K562 (cell line): ENCODE measurements at places on chromosomes 3 and 15.
A peak's percentile ranks its signal among the peaks of the same experiment; 100 is the strongest.

DNA sequence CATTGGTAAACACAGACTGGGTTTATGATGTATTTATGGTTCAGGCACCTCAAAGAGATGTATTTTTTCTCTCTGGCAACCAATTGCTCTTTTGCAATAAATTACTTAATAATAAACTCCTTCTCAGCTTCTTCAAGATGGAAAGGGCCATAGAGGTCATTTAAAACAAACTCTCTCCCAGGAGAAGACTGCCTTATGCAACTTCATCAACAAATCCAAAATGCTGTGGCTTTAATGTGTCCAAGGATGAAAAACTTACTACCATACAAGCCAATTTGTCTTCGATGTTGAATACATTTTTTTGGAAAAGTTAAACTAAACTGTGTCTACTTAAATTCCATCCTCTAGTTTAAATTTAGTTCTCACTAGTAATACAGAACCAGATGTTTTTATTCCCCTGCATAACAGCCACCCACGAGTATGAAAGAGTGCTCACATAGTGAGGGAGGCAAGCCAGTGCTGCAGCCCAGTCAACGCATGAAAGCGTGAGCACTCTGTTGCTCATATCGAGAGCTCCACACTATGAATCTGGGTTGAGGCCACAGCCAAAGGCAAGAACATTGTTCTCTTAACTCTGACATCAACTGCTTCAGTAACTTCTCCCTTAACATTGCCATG is 761.3 kb upstream of the GRM7 start:
- DNase-seq, result no peak

DNA sequence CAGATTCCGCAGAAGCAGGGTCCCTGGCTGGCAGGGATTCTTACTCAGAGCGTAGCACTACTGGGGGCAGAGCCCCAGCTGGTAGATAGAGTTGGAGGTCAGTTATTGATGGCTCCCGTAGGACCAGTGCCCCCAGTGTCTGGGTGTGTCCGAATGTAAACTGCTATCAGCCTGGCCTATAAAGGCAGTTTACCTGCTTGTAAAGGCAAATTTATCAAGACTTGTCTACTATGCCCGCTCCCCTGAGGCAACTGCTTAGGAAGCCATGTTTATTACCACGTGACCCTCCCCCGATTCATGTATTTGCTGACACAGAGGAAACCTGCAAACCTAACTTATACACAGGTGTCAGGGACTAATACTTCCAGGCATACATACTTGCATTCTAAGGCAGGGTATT is 607 bp upstream of the PPP1R14D start:
- DNase-seq, result no peak

DNA sequence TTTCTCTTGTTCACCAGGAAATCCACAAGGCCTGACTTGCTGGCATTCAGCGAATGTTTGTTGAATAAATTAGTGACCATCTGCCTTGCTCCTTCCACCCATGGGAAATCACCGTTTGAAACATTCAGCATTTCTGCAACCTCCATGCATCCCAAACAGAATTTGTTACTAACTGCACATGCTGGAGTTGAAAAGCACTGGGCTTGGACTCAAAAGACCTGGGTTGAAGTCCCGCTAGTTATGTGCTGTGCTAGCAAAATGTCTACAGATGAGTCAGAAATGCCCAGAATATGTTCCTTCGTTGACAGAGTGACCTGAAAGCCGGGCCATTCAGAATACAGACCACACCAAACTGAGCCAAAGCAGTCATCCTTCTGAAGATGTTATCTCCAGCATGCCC is 144.6 kb downstream of the ALDH1A2 start:
- DNase-seq, result no peak

DNA sequence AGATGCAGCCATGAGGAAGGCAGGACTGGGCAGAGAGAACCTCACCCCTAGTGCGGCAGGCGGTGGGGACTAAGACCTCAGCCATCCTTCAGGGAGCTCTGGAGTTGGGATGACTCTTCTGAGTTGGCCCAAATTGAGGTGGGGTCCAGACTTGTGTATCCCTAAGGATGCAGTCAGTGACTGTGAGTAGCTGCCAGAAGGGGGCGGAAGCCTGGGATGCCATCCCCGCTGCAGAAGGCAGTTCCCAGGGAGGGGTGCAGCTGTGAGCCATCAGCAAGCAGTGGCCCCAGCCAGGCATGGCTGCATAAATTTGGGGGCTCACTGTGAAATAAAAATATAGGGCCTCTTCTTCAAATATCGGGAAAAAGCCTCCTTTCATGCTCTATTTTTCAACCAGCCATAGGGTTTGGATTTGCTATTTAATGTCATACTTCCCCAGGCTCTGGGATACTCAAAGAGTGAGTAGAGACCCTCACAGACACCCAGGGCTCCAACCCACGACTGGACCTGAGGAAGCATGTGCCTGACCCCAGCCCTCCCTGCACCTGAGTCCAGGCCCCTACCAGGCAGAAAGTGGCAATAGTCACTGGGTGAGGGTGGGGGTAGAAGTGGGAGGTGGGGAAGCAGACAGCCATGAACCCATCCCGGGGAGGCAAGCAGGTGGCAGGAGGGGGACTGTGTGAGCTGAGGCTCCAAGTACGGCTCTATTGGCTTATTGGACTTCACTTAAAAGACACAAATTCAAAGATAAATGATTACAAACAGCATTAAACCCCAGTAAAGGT is 30.5 kb downstream of the GRK7 start:
- no peak for DNase-seq

GRCh38 chr3:126746395-126747177 is 42.5 kb downstream of the CHCHD6 start:
- DNase-seq, result peak; percentile 42

DNA sequence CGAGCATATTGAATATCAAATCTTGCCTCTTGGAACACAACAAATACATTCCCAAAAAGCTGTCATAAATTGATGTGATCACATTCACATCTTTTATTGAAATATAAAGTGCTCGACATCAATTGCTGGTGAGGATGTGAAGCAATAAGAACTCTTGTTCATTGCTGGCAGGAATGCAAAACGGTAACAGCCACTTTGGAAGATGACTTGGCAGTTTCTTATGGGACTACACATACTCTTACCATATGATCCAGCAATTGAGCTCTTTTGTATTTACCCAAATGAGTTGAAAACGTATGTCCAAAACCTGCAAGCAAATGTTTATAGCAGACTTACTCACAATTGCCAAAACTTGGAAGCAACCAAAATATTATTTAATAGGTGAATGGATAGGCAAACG is 234.9 kb downstream of the CACNA2D3 start:
- no peak for DNase-seq

GRCh38 chr3:54660714-54661132 is 267.1 kb downstream of the LRTM1 start:
- DNase-seq, result no peak

DNA sequence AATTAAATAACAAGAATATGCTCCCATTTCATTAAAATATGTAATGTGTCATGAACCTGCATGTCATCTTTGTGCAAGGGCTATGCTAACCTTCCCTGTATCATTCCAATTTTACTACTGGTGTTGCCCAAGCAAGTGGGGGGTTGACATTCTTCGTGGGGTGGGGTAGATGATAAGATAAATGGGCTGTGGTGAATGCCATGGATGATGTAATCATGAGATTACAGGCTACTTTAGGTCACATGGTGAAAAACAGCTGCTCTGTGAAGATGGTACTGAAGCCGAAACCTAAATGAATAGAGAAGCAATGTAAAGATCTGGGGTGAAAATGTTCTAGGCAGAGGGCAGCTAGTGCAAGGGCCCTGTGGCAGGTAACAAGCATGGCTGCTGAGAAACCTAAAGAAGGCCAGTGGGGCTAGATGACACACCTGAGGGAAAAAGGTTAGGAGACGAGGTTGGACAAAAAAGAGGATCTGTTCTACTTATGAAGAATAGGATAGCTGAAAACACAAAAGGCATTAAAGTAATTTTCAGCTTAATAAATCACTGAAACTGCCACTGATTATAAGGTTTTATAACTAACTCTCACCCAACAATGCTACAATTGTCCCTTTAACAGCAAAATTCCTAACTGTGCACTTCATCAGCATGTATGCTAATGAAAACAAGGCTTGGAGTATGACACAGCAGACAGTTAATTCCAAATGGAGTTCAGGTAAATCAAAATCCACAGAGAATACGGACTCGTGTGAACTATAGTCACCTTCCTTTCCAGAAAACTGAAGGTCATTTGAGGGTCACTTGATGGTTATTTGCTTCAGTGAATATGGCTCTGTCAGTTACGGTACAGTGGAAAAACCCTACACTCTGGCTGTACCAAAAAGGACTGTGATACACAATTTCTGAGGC is 35.0 kb downstream of the MTMR10 start:
- no peak for DNase-seq

DNA sequence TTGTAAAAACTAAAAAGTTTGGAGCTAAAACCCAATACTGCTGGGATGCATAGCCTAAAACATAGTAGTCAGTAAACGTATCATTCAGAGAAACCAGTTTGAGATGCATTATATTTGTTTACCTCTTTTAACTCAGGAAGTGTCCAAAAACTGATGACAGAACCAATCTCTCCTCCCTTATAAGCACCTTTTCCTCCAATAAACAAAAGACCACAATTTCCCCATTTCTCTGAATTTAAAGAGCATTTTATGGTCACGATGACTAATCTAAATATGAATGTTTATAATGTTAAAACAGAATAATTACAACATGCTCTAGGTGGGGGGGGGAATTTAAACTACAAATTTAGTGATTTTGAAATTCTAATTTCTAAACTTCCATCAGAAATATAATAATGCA is 58.5 kb downstream of the CEP63 start:
- DNase-seq, result no peak

GRCh38 chr3:141269961-141270360 is 38.3 kb downstream of the PXYLP1 start:
- no peak for DNase-seq

GRCh38 chr15:99127773-99128172 is 22.9 kb downstream of the SYNM start:
- no peak for DNase-seq

GRCh38 chr3:141851411-141851810 is 25.0 kb upstream of the ATP1B3 start:
- no peak for DNase-seq

DNA sequence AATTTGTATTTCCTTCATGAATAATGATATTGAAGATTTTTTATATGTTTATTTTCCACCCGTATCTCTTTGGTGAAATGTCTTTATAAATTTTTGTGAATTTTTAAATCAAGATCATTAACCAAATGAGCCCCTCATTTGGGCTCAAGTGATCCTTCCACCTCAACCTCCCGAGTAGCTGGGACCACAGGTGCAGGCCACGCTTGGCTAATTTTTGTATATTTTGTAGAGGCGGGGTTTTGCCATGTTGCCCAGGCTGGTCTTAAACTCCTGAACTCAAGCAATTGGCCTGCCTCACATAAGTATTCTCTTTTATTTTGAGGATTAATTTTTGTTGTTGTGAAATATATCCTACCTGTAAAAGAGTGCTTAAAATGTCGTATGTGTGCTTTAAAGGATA is 4.9 kb downstream of the BBS4 start:
- no peak for DNase-seq

DNA sequence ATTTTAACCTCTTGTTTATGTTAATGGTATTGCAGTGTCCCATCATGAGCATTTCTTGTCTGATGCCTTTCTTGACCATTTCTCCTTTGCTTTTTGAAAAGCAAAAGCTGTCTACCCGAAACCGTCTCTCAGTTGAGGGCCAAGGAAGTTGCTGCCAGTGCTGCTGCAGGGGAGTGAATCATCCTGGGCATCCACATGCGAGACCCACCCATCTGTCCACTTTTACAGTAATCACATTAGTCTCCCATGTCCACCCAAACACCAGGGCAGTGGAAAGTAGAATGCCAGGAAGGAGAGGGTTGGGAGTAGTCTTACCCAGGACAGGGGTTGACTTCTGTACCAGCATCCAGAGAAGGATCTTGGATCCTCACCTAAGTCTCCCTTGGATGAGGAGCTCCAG is 48.6 kb upstream of the TEX264 start:
- no peak for DNase-seq

- peak; percentile 58 for DNase-seq
Observed at GRCh38 chr3:13277860-13278531, 142.1 kb downstream of the NUP210 start.

DNA sequence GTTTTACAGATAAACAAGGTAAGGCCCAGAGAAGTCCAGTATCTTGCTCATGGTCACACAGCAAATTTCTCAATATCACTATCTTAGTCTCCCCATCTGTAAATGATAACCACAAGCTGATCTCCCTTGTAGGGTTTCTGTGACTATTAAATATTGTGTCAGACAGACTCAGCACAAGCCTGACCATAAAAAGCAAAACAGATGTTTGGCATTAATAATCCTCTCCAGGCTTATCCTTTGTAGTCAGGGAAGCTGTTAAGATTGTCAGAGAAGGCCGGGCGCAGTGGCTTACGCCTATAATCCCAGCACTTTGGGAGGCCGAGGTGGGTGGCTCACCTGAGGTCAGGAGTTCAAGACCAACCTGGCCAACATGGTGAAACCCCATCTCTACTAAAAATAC is 173.2 kb upstream of the PRICKLE2 start:
- DNase-seq, result no peak

GRCh38 chr15:43948691-43949325 is 122.0 kb downstream of the WDR76 start:
- DNase-seq, result no peak

GRCh38 chr3:38528457-38528856 is 32.3 kb downstream of the EXOG start:
- no peak for DNase-seq

GRCh38 chr3:194556086-194557056 is 69.6 kb upstream of the ATP13A3 start:
- peak; percentile 65 for DNase-seq

- DNase-seq, result no peak
Observed at GRCh38 chr3:192901435-192901834, 16.2 kb downstream of the MB21D2 start.
